ENCODE measurements at places on chromosomes 12 and 14.

GRCh38 chr12:117067638-117068037, 31.6 kb downstream of the TESC start:
- H3K36me3 ChIP-seq: no peaks in the 10 kb centered on the region
- no peaks in the 10 kb centered on the region for H3K27me3 ChIP-seq
- no peak overlapping the region for H3K27ac ChIP-seq
- no peak for DNase-seq

- no peaks in the 10 kb centered on the region for H3K27me3 ChIP-seq
- peaks cover 3% of the 10 kb centered on the region for H3K36me3 ChIP-seq
- H3K27ac ChIP-seq: no peak overlapping the region
- no peak overlapping the region for H3K4me3 ChIP-seq
- DNase-seq: no peak
Observed at GRCh38 chr14:51869411-51870100, 9.1 kb downstream of the GNG2 start.

- H3K27me3 ChIP-seq: no peaks in the 10 kb centered on the region
- no peak overlapping the region for H3K27ac ChIP-seq
- H3K4me3 ChIP-seq: no peak overlapping the region
- H3K4me1 ChIP-seq: peaks cover 61% of the 10 kb centered on the region
Observed at GRCh38 chr14:92516344-92516965, 2.9 kb downstream of the RIN3 start.

DNA sequence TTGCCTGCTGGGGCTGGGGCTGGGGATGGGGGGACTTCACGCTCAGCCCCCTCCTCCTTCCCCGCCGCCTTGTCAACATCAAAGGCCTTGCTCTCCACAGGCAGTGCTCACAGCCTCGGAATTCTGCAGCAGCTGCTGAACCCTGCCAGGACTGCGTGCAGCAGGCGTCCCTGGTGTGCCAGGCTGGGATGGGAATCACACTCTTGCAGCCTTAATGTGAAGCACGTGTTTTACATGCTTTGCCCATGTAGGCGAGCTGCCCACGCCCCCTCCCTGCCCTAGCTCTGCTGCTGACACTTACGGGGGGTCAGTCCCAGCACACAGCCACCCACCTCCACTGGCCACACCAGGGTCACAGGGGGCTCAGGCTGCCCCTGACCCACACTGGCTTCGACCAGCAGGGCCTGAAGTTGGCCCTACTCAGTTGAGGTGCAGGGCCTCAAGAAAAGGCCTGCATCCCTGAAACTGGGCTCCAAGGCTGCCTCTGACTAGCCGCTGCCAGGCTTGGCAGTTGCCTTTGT, 276.2 kb upstream of the RTL1 start:
- no peaks in the 10 kb centered on the region for H3K4me1 ChIP-seq
- H3K27ac ChIP-seq: no peak overlapping the region
- no peaks in the 10 kb centered on the region for H3K27me3 ChIP-seq

DNA sequence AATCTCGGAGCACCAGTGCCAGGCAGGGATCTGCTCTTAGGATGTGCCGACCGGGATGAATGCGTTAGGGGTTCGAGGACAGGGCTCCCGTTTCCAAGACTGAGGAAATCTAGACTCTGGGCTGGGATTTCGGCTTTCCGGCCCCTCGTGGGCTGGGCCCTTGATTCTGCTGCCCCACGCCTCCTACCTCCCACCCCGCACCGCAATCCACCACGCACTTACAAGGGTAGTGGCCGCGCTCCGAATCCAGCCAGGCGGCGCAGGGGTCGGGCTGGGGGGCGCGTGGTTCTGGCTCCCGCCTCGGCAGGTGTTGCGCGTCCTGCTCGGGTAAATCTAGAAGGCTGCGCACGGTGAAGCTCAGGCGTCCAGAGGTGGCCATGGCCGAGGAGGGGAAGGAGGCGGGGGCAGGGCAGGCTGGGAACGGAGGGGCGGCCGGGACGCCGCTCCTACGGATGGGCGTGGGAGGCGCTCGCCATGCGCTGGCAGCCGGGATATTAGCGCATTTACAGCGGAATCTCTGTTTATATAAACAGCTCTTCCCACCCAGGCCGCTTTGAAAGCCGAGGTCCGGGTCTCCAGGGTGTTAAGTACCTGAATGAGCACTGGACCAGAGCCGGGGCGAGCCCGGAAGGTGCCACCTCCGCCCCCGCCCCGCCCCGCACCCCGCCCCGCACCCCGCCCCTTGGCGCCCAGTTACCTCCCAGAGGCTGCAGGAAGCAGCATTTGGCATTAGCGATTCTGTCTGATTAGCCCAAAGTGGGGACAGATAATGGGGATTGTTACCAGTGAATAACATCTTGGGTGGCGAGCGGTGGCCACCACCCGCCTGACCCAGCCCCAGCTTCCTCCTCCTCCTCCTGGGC, at the start of gene NKX2-8:
Gene NKX2-8 (minus strand): TSS at position 604 of the 863 bp plus-strand sequence. CDS start 225 bp downstream, at position 379.
- no peak within 1 kb of the TSS for H3K27ac ChIP-seq
- no peak for DNase-seq
- no peak within 1 kb of the TSS for H3K4me3 ChIP-seq

- H3K27me3 ChIP-seq: no peaks in the 10 kb centered on the region
- no peak for DNase-seq
- H3K4me1 ChIP-seq: no peaks in the 10 kb centered on the region
- H3K27ac ChIP-seq: no peak overlapping the region
- no peak overlapping the region for H3K4me3 ChIP-seq
Observed at GRCh38 chr12:56537546-56537945, 15.9 kb downstream of the RBMS2 start.
